SJSA1 (cell line): ENCODE measurements at places on chromosomes 5 and 9. TPM values are rescaled to one million over a fixed set of nuclear protein-coding genes. Genes with fewer than 3 reads are reported as not detected.

The LCNL1 gene
- total RNA-seq = not detected in 2 replicates

The SLCO6A1 gene
- total RNA-seq = not detected in 2 replicates

GRCh38 chr9:33416996-33417395 is 14.6 kb upstream of the AQP7 start:
- no peaks in the 10 kb centered on the region for H3K36me3 ChIP-seq
- H3K27ac ChIP-seq = no peak overlapping the region
- no peaks in the 10 kb centered on the region; the same call in 1 of the 2 replicates for H3K27me3 ChIP-seq

GRCh38 chr5:56908942-56909293 is 478 bp upstream of the SETD9 start:
- no peaks in the 10 kb centered on the region for H3K27me3 ChIP-seq
- H3K27ac ChIP-seq = peak overlapping the region; percentile 69
- H3K4me1 ChIP-seq = peaks cover 12% of the 10 kb centered on the region
- DNase-seq = no peak
- H3K4me3 ChIP-seq = peak overlapping the region; percentile 75

- no peaks in the 10 kb centered on the region for H3K27me3 ChIP-seq
- H3K27ac ChIP-seq = no peak overlapping the region
- H3K4me3 ChIP-seq = no peak overlapping the region
- H3K36me3 ChIP-seq = no peaks in the 10 kb centered on the region
- no peak for DNase-seq
Observed at GRCh38 chr9:34463098-34463900, 4.7 kb downstream of the DNAI1 start.

DNA sequence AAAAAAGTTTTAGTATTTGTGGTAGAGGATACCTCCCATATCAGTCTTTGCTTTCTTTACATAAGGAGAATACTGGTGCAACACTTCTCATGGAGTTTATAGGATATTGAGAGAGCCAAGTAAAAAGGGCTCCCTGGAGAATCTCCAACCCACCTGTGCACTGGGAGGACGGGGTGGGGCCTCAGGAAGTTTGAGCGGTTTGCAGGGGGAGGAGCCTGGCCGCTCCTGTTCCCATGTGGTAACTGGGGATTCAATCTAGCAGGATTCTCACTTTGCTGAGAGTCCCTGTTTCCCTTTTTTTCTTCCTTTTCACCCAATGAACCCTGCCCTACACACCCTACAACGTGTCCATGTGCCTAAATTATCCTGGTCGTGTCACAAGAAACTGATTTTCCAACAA is 82.8 kb downstream of the APTX start:
- DNase-seq = no peak
- H3K36me3 ChIP-seq = no peaks in the 10 kb centered on the region
- H3K4me3 ChIP-seq = no peak overlapping the region
- no peaks in the 10 kb centered on the region for H3K27me3 ChIP-seq

- no peaks in the 10 kb centered on the region for H3K36me3 ChIP-seq
- H3K4me1 ChIP-seq = peaks cover 18% of the 10 kb centered on the region
- peak; percentile 28 for DNase-seq
- no peaks in the 10 kb centered on the region for H3K27me3 ChIP-seq
- no peak overlapping the region for H3K4me3 ChIP-seq
Observed at GRCh38 chr9:123335193-123335985, 20.6 kb upstream of the CRB2 start.

GRCh38 chr5:61085885-61086284 is 76.4 kb downstream of the SMIM15 start:
- no peak overlapping the region for H3K4me3 ChIP-seq
- no peaks in the 10 kb centered on the region for H3K36me3 ChIP-seq
- H3K27ac ChIP-seq = no peak overlapping the region
- H3K27me3 ChIP-seq = no peaks in the 10 kb centered on the region

- H3K27me3 ChIP-seq = no peaks in the 10 kb centered on the region
- no peak for DNase-seq
- no peak overlapping the region for H3K27ac ChIP-seq
- no peak overlapping the region for H3K4me3 ChIP-seq
Observed at GRCh38 chr5:63456279-63456678, 506.0 kb downstream of the HTR1A start.

DNA sequence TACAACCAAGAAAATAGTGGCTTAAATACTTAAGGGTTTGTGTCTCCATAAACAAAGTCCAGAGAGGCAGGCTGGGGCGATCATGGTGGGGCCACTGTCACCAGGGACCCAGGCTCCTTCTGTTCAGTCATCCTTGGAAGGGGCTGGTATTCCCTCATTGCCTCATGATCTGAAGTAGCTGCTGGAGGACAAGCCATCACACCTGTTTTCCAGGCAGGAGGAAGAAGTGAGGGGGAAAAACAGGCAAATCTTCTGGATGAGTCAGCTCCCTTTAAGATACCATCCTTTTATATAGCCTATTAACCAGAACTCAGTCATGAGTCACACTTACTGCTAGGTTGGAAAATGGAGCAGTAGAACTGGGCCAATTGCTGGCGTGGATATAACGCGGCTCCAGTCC is 92.3 kb downstream of the DAP start:
- no peak overlapping the region for H3K4me3 ChIP-seq
- H3K27ac ChIP-seq = no peak overlapping the region
- no peaks in the 10 kb centered on the region for H3K36me3 ChIP-seq
- H3K4me1 ChIP-seq = peaks cover 8% of the 10 kb centered on the region; the same call in 1 of the 2 replicates
- DNase-seq = no peak
